Caudate nucleus (tissue), 63 donors: ENCODE measurements at places on chromosomes 3 and 15.

- DNase-seq = no peak
Measured at GRCh38 chr15:64783796-64784195, 8.4 kb upstream of the RBPMS2 start.

- DNase-seq = no peak
Measured at GRCh38 chr15:93071469-93071936, 17.5 kb downstream of the RGMA start.

DNA sequence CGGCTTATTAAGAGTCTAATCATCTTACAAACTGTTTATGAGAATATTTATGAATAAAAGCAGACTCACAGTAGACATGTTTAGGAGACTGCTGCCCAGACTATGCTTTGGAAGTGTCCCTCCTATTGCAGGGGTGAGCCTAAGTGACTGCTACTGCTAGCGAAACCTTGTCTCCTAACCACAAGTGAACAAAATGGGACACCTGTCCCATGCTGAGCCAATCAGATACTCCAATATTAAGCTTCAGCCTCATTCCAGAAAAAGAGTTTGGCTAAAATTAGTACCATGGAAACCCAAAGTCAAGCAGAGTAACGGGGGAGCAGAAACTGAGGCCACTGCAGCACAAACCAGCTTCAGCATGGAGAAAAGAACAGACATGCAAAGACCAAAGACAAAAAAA is 4.6 kb downstream of the DENND6A start:
- DNase-seq = no peak

GRCh38 chr3:175741951-175742350 is 882.8 kb downstream of the NAALADL2 start:
- DNase-seq = no peak

GRCh38 chr3:38119821-38120692 is 16.9 kb downstream of the ACAA1 start:
- DNase-seq = no peak

DNA sequence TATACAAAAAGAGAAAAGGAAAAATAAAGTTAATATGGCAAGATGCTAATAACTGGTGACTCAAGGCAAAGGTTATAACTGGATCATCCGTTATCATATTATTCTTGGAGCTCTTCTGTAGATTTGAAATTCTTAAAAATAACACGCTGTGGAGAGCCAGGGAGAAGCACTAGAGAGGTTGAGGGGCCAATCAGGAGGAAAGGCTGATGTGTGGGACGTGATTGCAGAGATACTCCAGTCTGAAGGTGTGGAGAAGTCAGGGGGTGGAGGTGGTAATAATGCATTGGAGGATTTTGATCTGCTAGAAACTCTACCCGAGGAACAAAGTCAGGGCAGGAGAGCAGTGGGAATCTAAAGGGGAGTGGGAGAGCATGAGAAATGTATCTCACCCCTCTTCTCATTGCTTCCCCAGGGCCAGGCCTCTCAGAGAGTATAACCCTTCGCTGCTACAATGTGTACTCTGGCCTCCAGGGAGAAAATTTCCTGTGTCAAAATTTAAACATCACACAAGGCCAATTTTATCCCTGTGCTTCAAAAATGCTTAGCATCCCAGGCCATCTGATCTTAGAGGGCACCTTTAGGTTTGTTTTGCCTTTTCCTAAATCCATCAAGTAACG is 211.5 kb upstream of the SEMA6D start:
- peak; percentile 26 for DNase-seq

- no peak for DNase-seq
Measured at GRCh38 chr3:62451211-62451887, 78.0 kb upstream of the FEZF2 start.

DNA sequence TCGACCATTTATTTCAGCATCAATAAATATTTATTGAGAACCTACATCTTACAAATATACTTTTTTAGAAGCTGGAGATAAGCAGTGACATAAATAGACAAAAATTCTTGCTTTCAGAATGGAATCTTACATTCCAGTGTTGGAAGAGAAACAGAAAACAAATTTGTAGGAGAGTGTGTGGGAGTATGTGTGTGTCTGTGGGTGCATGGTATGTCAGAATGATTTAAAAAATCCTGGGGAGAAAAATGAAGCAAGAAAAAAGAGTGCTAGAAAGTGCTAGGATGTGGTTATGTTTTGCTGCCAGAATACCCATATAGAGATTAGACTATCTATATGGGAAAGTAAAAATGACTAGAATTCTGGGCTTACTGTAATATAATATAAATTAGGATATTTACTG is 561.7 kb upstream of the SGO1 start:
- no peak for DNase-seq

DNA sequence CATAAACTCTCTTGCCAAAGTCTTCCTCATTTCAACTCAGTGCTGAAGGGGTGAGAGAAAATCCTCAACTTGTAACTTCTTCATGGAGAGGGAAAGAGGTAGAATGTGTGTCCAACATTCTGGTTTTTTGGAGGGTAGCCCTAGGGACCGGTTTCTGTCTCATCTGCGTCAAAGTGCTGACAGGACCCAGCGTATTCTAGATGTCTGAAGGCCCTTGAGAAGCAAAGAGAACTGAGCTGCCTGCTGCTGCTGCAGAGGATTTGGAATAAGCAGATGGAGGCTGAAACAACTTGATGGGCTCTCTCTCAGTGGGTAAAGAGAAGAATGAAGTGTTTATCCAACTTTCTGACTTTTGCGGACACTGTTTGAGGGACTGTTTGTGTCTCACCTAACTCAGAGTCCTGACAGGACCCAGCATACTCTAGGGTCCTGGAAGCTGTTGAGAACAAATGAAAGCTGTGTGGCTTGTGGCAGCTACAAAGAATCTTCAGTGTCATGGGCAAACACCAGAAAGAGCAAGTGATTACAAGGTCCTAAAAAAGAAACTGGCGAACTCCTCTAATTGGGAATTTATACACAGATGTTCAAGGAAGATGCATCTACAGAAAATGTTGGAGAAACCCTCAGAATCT is 174.4 kb downstream of the SI start:
- no peak for DNase-seq

DNA sequence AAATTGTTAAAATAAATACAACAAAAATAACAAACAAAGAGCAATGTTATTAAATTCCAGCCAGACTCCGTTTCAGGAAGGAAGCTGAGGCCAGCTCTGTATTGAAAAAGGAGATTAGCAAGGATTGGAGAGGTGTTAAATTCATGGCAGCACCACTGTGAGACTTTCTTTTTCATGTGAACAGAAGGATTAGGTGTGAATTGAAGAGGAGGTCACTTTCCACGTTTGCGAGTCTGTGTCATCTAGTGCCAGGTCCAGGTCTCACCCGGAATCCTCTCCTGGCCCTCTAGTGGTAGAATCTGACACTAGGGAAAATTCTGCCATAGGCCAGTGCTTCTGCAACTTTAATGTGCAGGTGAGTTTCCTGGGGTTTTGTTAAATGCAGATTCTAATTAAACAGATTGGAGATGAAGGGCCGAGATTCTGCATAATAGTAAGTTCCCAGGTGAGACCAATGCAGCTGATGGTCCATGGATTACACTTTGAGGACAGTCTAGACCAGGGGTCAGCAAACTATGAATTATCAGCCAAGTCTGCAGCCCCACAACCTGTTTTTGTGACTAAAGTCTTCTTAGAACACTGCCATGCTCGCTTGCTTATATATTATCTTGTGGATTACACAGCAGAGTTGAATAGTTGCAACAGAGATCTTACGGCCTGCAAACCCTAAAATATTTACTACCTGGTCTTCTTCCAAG is 9.2 kb upstream of the SLC6A1 start:
- no peak for DNase-seq

GRCh38 chr15:69088300-69088965 is 72.0 kb upstream of the GLCE start:
- DNase-seq = no peak

GRCh38 chr3:14261229-14261628 is 82.6 kb downstream of the LSM3 start:
- DNase-seq = peak; percentile 73

DNA sequence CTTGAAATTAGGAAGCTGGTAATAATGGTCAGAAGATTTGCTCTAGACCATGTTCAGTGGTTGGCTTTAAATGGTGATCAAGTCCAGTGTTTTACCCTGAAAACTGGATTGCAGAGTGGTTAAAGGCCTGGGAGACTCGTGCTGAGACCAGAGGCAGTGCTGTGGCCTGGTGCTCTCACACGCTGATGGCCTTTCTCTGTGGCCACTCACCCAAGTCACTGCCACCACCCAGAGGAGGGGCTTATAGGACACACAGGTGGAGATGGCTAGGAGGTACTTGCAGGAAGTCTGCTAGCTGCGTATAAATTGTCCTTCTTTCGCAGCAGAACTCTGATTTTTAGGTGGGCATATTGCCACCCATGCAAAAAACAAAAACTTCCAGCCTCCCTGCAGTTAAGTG is 6.2 kb upstream of the EHD4 start:
- DNase-seq = no peak

GRCh38 chr3:99319961-99320360 is 318.4 kb upstream of the COL8A1 start:
- DNase-seq = no peak

DNA sequence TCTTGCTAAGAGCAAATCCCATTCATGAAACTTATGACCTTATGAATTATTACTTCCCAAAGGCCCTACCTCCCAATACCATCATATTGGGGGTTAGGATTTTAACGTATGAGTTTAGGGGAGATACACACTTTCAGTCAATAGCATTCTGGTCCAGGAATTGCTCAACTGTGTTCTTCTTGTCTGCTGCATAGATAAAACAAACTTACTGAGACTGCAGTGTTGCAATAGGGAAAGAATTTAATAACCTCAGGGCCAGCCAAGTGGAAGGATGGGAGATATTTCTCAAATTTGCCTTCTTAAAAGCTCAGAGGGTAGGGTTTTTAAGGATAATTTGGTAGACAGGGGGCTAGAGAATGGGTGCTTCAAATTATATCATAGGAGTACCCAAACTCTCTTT is 625.8 kb downstream of the OTOL1 start:
- no peak for DNase-seq

GRCh38 chr3:172716476-172716875 is 5.6 kb upstream of the NCEH1 start:
- DNase-seq = no peak

GRCh38 chr3:64445109-64445943 is 220.1 kb upstream of the PRICKLE2 start:
- DNase-seq = no peak

- DNase-seq = no peak
Measured at GRCh38 chr15:68268405-68268804, 9.1 kb upstream of the FEM1B start.
